ENCODE measurements at places on chromosomes 6 and 20.

- DNase-seq, result no peak
These were observed 19.5 kb upstream of the GMDS start for GRCh38 chr6:2264932-2265331.

DNA sequence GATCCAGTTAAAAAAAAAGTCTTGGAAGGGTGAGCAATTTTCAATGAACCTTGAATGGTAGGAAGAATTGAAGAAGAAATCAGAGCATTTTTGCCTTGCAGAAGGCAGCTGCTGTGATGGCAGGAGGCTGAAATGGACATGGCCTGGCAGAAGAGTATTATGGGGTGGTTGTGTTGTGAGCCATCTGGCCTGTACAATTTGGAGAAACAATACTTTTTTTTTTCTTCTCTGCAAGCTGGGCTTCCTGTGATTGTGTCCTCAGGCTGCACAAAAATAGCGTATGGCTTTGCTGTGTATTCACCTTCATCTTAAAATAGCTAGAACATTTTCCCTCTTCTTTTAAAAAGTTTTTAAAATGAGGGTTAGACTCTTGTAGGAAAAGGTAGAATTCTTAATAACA, 21.4 kb downstream of the SYCP2L start:
- no peak for DNase-seq

- no peak for DNase-seq
These were observed 7.4 kb downstream of the SENP6 start for GRCh38 chr6:75608956-75609533.

GRCh38 chr20:36645998-36646397, at the start of gene SLA2:
TSS of gene SLA2 (minus strand) at chr20:36646196. CDS start at chr20:36641335, 4,861 bp downstream.
- peak; percentile 51 for DNase-seq

DNA sequence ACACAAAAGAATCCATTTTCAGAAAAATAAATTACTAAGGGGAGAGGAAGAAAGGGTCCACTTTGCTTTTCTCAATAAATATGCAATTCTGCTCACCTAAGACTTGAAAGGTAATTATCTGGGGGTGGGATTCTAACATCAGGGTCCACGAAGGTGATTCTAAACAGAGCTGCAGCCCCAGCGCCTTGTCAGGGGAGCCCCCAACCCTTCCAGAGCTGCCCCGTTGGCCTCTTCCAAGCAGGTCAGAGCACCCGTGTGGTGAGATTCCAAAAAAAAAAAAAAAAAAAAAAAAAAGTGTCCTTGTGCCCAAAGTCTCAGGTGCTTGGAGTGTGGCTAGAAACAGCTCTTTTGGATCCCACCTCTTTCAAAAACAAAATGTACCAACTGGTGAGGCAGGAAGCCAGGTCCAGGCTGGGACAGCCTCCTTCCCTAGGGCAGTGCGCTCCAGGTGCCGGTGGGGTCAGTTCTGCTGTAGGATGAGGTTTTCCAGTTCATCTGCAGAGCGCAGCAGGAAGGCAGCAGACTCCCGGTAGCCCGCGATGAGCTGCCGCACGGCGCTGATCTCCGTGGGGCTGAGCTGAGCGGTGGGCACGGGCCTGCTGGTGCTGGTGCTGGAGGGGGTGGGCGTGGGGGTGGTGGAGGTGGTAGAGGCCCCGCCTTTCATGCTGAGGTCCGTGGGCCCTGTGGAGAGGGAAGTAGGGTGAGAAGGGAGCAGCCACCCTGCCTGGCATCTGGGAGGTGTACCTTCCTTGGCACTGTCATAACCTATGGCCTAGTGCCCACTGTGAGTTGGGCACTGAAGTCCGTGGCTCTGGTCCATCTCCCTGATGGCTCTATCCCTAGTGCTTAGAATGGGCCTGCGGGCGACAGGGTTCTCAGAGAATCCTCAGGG, 89.3 kb downstream of the ASXL1 start:
- DNase-seq, result no peak

DNA sequence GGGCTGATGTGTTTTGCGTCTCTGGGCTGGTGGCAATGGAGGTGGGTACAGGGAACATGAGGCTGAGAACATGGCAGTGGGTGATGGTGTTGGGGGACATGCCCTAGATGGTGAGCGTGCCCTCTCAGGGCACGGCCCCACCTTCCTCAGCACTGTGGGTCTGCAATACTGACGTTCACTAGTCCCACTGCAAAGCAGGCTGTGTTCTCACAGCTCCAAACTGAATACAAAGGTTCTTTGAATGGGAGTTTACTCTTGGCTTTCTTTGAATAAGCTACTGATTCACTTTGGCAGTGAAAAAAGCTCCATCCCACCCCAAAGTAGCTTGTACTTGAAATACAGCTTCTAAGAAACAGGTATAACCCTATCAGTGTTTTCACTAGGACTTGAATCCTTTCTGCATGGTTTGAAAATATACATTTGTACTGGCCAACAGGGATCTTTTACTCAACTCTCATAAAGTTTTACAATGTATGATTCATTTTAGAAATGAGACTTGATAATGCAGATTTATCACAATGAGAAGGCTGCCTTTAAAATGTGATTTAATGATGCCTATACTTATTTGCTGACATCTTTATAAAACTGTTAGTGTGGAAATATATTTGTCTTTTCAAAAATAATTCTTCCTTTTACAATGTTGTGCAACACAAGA, 400.7 kb downstream of the ZFAND3 start:
- no peak for DNase-seq

DNA sequence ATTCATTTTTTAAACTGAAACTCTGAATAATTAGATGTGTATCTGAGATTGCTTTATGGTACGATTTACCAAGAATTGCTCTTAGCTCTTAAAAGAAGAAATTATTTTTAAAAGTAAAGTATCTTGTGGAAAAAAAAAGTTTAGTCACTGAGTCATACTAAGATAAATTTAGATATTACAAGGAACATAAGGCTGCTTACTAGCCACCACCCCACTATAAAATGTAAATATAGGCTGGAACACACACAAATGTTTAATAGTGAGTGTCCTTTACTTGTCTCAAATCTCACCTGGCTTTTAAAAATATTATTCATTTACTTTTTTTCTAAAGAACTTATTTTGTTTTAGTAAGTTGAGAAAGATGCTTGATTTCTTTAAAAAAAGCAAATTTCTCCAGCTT, 17.6 kb downstream of the RFX6 start:
- no peak for DNase-seq

GRCh38 chr6:22681761-22682160, 112.4 kb downstream of the HDGFL1 start:
- DNase-seq, result no peak

- no peak for DNase-seq
These were observed 873.0 kb downstream of the KIF16B start for GRCh38 chr20:15700147-15700765.

- DNase-seq, result no peak
These were observed 253.9 kb upstream of the BMP2 start for GRCh38 chr20:6513599-6513998.

GRCh38 chr6:3205913-3206312, 21.5 kb downstream of the TUBB2B start:
- no peak for DNase-seq

- no peak for DNase-seq
These were observed 28.0 kb upstream of the MCM9 start for GRCh38 chr6:118963003-118963402.

- no peak for DNase-seq
These were observed 48.0 kb downstream of the ARMC2 start for GRCh38 chr6:108896111-108896661.

DNA sequence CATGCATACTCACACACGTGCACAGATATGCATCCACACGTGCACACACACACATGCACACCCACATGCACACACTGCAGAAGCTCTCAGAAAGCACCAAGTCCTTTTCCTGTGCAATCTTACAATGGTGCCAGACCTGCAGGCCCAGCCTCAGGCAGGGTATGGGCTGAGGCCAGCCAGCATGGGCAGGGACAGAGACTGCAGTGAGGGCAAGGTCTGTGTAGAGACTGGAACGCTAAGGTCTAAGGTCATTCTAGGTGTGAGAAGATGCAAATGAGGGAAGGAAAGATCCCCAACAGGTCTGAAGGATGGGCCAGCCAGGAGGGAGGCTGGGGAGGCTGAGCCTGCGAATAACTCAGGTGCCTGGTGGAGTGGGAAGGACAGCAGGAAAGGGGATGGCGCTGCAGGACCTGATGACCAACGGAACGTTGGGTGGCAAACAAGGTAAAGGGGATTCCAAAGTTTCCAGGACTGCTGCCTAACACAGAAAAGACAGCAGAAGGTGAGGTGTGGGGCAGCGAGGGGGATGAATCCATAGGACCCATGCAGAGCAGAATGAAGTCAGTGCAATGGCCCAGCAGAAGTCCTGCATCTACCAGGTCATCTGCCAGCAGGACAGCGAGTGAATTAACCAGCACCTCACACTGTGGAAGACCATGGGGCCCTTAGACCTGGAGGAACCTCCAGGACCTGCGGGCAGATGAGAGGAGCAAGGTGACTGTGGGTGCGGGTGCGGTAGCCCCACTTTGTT, 67.0 kb downstream of the ABHD12 start:
- no peak for DNase-seq

- DNase-seq, result no peak
These were observed 123.5 kb downstream of the GMPR start for GRCh38 chr6:16361861-16362260.

GRCh38 chr20:2798095-2798805, 2.2 kb downstream of the CPXM1 start:
- no peak for DNase-seq

GRCh38 chr20:58403272-58403671, 14.2 kb downstream of the VAPB start:
- no peak for DNase-seq

DNA sequence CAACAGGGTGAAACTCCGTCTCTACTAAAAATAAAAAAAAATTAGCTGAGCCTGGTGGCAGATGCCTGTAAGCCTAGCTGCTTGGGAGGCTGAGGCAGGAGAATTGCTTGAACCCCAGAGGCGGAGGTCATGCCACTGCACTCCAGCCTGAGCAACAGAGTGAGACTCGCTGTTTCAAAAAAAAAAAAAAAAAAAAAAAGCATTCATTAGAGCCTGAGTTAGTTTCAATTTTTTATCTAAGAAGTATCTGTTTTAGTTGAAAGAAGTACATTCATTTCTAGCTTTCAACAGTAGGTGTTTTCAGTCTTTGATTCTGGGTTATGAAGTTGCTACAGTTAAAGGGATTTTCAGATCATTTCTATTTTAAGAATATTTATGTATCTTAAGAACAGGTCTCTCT, 42.2 kb downstream of the ZNF292 start:
- no peak for DNase-seq

GRCh38 chr6:147642458-147642857, 134.0 kb downstream of the SAMD5 start:
- DNase-seq, result no peak

DNA sequence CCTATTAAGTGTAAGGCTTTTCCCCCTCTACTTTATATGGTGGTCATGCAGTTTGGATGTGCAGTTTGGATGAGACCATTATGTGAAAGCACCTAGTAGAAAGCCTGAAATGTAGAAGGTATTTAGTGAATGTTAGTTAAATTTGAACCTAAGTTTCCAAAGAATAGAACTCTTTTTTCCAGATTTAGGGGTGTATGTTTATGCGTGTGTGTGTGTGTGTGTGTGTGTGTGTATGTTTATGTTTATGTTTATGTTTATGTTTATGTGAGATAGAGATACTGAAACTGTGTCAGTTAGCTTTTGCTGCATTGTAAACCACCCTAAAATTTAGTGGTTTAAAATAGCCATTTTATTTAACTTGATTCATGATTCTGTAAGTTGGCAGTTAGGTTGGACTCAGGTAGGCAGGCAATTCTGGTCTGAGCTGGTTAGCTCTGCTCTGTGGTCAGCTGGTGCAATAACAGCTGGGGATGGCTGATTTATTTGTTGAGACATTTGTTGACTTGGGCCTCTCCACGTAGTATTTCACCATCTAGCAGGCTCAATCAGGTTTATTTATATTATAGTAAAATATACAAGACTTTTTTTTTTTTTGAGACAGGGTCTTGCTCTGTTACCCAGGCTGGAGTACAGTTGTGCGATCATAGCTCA, 54.0 kb downstream of the STK4 start:
- DNase-seq, result no peak

DNA sequence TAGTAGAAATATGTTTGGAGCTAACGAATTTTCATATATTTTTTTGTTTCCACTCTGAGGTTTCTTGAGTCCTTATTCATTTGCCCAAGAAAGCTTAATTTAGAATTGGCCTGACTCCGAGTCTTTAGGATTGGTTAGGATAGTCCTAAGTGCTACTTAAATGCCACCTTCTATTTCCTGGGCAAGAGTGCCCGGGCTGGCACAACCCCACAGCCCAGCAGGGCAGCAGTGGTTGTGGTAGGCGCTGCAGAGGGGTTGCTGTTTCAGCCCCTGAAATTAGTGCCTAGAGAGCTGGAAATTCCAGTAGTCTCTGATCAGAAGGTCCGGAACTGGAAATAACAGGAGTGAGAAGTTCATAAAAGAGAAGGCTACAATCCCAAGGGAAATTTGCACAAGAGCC, 139.4 kb upstream of the TENT5A start:
- DNase-seq, result no peak

GRCh38 chr6:87718662-87719433, 16.8 kb upstream of the AKIRIN2 start:
- DNase-seq, result no peak

DNA sequence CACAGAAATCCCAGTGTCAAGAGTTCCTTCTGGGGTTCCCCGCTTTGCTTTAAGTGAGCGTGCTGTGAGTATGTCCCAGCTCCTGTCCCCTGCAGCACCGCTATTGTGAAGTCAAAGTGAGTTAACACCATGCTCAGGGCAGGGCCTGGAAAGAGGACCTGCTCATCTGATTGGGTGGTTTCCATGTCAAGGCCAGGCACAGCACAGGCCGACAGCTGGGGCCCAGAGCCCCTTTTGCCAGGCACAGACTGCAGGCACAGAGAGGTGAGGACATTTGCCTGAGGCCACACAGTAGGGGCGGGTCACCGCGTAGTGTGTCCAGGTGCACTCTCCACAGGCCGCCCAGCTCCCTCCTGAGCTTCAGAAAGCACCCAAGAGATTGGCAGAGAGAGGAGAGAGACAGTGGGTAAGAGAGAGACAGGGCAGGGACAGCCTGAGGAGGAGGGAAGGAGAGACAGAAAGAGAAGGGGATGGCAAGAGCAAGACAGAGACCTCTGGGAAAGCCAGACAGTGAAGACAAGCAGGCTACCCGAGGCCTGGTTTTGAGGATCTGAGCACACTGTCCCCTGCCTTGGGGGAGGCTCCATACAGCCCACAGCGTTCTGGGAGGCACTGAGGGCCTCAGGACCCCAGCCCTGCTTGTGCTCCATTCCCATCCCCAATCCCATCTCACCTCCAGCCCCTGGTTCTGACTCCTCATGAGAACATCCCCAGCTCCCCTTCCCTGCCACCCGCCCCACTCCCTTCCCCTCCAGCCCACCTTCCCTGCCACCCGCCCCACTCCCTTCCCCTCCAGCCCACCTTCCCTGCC, 6.5 kb upstream of the BPIFB1 start:
- no peak for DNase-seq

- DNase-seq, result no peak
These were observed 87.7 kb downstream of the RAMACL start for GRCh38 chr6:166498661-166499349.

DNA sequence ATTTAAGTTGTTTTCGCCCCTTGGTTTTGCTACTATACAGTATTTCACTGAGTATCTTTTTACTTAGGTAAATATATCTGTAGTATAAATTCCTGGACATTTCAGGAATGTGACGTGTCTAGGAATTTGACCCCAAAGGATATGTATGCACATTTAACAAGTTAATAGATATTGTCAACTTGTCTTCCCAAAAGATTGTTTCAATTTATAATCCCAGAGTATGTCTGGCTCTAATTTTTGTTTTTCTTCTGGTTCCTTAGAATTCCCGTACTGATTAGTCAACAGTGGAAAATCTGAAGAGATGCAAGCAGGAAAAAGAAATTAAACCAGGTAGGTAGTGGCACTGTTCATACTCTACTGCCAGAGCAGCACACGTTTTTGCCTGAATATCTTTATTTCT, 7.2 kb downstream of the PKIG start:
- DNase-seq, result no peak

- DNase-seq, result no peak
These were observed 565.1 kb upstream of the FLRT3 start for GRCh38 chr20:14902432-14903089.

Measured in activated T-helper 1 cell treated with Interleukin-2 at 50 U/mL for 16 hours (primary cell).